ENCODE measurements at places on chromosomes 2 and 18.

- DNase-seq = no peak
Observed at GRCh38 chr2:67221266-67221665, 175.9 kb upstream of the ETAA1 start.

DNA sequence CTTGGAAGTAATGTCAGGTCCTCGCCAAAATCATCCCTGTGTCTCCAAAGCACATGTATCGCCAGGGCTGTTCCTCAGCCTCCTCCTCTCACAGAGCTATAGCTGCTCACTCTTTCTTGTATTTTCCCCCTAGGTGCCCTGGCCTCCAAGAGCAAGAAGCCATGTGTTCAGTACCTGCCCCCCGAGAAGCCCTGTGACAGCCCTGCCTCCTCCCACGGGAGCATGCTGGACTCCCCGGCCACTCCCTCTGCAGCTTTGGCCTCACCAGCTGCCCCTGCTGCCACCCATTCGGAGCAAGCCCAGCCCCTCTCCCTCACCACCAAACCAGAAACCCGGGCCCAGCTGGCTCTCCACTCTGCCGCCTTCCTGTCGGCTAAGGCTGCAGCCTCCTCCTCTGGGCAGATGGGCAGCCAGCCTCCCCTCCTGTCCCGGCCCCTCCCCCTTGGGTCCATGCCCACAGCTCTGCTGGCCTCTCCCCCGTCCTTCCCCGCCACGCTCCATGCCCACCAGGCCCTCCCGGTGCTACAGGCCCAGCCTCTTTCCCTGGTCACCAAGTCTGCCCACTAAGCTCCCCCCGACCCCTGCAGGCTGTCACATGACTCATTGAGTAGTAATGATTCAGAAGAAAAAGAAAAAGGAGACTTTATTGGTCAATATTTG is 18.8 kb downstream of the TGOLN2 start:
- peak; percentile 61 for DNase-seq

GRCh38 chr2:86213699-86214502 is 14.6 kb downstream of the MRPL35 start:
- no peak for DNase-seq

GRCh38 chr2:75560022-75560767 is 544 bp downstream of the EVA1A start:
- DNase-seq = no peak

GRCh38 chr2:63856303-63856603 is 14.6 kb downstream of the UGP2 start:
- no peak for DNase-seq

GRCh38 chr2:183530333-183530901 is 406.2 kb downstream of the NUP35 start:
- no peak for DNase-seq

- no peak for DNase-seq
Observed at GRCh38 chr18:30639361-30639760, 403.2 kb downstream of the DSC3 start.
